T47D (cell line): ENCODE measurements at places on chromosomes 11 and 22.

GRCh38 chr11:69274531-69275016 is 19.4 kb upstream of the MYEOV start:
- DNase-seq: peak; percentile 87

GRCh38 chr11:123212406-123212805 is 17.4 kb upstream of the CLMP start:
- DNase-seq: no peak

GRCh38 chr11:33942954-33943353 is 51.1 kb upstream of the LMO2 start:
- no peak for DNase-seq

- peak; percentile 65 for DNase-seq
These were observed 50.5 kb downstream of the RBX1 start for GRCh38 chr22:41001722-41002122.

DNA sequence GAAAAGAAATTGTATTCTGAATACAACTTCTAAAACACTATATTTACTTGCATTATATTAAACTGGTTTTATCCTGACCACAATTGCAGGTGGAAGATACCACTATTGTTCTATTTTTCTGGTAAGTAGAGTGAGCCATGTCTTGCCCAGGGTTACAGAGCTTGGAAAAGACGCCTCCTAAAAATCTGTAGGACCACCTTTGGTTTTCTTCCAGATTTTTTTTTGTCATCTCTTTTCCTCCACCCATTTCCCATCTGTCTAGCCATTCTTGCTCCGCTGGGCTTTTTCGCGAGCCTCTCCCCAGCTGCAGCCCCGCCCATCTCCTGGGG is 294 bp upstream of the MTMR3 start:
- no peak for DNase-seq

DNA sequence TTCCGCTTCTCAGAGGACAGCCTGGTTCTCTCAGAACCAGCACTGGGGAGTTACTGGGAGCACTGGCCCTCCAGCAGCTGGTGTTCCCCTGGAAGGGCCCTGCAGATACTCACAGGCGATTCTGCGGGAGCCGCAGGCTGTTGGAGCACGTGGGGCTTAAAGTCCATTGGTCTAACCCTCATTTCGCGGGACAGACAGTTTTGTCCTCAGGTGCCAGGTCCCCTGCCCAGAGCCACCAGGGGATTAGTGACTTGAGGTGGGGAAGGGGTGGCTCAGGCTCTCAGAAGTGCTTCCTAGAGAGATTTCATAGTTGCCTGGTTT is 53.9 kb downstream of the CACNA1I start:
- no peak for DNase-seq

DNA sequence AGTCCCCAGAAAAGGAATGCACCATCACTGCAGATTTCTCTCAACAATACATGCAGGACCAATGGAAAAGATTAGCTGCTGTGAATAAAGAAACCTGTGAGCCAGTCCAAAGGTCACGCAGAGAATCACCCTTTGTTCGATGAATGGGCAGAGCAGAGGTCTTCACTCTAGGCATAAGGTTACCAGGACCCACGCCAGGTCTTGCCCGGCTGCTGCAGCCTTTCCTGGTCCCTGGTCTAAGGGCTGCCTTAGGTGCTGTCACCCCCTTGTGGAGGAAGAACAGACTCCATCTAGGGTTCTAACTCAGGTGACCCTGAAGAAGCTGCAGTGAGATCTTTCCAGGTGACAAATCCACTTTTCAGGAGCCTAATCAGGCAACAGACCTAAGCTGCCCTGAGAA is 29.0 kb upstream of the NAP1L4 start:
- peak; percentile 71 for DNase-seq

DNA sequence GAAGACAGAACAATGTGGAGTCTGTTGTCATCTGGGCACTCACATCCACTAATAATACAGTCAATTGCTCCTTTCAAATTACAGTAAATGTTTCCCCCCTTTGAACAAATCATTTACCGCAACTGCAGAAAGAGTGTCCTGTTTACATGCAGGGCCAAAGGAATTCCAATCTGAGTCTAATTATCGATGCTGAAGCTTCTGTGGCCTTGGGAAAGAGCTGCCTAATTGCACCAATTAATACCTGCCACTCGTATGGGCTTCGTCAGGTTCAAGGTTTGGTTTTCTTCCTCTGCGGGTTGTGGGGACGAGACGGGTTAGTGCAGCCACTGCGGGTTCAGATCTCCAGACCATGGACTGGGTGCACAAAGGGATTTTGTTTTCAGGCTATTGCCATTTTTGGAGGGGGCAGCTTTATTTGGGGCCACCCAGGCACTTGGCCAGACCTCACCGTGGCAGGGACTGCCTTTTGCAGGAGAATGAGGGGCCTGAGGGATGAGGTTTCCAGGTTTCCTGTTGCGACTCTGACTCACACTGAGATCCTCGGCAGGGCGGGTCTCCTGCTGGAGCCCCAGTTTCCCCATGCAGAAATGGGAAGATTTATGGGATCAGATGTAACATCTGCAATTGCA is 147.6 kb downstream of the MIAT start:
- DNase-seq: no peak

DNA sequence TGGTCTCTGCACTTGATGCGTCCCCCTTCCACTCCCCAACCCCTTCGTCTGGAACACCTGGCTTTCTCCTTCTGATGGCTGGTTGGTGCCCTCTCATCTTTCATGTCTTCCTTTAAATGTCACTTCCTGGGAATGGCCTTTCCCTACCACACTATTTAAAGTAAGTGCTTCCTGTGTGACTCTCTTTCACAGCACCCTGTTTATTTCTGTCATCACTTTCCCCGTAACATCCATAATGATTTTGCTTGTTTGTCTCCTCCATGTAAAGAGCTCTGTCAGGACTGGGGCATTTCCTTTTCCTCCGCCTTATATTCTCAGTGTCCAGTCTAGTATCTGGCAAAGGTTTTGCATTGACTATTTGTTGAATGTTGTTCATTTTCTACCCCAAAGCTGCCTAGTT is 143.0 kb downstream of the DBX1 start:
- DNase-seq: no peak

DNA sequence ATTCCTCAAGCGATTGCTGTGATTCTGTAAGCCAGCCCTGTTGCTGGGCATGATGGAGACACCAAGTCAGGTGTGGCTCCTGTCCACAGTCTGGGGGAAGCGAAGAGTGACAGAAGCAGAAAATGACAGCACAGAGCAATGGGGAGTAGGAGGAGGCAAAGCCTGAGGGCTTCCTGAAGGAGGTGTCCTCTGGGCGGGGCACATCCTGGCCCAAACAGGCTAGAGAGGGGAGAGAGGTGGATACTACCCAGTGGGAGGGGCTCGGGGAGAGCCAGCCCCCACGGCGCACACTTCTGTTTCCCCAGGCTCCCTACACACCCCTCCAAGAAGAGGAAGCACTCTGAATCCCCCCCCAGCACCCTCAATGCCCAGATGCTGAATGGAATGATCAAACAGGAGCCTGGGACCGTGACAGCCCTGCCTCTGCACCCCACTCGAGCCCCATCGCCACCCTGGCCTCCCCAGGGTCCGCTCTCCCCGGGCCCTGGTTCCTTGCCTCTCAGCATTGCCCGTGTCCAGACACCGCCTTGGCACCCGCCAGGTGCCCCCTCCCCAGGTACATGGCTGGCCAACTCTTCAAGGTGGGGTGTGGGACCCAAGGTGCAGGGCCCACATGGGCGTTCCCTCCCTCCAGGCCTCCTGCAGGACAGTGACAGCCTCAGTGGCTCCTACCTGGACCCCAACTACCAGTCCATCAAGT is 18.9 kb downstream of the MYRF start:
- no peak for DNase-seq

GRCh38 chr22:25237503-25237902 is 18.1 kb downstream of the CRYBB2 start:
- DNase-seq: no peak

- DNase-seq: no peak
These were observed 62.6 kb downstream of the TBC1D22A start for GRCh38 chr22:46824980-46825544.

DNA sequence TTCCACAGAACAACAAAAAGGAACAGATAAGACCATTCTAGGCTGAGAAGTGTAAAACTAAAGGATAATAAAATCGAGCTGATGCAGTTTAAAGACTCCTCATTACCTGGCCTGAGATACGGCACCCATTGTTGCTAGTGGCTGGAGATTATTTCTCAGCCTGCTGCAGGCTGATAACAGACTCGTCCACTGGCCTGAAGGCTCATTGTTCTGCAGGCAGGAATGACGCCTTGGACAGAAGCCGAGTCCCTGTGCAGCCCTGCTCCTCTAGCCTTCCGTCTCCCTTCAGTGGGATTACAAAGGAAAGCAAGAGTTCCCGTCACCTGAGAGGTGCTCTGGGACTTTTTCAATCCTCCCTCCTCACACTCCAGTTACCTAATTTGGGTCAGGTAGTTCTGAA is 1065.3 kb downstream of the OPCML start:
- no peak for DNase-seq

GRCh38 chr11:71485466-71485865 is 32.5 kb downstream of the NADSYN1 start:
- no peak for DNase-seq

DNA sequence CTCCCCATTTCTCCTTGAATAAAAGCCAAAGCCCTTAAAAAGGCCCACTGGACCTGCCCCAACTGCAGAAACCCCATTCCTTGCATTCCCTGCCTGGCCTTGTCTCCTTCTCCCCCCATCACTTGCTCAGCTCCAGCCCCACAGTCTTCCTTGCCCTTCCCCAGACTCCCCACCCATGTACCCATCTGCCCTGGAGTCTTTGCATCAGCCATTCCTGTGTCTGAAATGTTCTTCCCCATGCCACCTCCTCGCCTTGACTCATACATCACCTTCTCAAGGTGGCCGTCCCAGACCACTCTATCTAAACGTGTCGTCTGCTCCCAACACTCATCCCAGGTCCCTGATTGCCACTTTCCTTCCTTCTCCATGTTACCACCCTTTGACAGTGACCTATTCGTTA is 77.4 kb upstream of the SHANK2 start:
- no peak for DNase-seq

- DNase-seq: no peak
These were observed 16.6 kb downstream of the OSBP start for GRCh38 chr11:59598961-59599360.

GRCh38 chr11:121365304-121365703 is 72.7 kb downstream of the SC5D start:
- DNase-seq: no peak

GRCh38 chr11:13268791-13269190 is 8.8 kb upstream of the BMAL1 start:
- DNase-seq: no peak

DNA sequence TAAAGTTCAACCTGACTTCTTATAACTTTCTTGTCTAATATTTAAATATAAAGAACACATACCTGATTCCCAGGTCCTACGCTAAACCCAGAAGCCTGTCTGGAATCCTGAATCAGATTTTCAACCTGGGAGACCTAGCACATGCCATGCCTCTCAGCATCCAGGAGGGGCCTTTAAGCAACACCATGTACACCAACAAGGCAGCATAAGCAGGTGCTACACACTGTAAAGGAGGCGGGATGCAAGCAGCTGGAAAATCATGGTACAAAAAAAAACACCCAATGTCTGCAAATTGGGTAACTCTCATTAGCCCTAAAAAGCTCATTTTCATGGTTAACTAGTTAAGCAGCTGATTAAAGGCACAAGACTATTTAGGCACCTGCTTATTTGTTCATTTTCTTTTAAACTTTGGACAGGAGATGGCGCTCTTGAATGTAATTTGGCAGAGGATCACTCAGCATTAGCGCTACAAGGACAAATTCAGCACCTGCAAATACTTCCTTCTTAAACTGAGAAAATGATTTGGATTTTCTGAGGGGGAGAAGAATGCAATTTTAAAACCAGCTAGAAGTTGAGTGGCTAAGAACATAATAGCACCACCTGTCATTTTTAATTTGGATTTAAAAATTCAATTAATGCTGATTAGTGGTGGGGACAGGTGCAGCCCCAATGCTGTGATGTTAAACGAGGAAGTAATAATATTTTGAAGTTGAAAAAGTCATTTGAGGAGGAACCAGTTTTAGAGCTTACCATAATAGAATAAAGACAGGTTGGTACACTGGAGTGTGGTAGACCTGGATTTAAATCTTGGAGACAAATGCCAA is 104.0 kb downstream of the FAR1 start:
- no peak for DNase-seq

- DNase-seq: no peak
These were observed 709.4 kb upstream of the KIRREL3 start for GRCh38 chr11:127709960-127710359.

GRCh38 chr22:29310065-29310862 is 3.8 kb downstream of the GAS2L1 start:
- no peak for DNase-seq

- DNase-seq: no peak
These were observed 34.2 kb upstream of the BIRC3 start for GRCh38 chr11:102283116-102283485.

DNA sequence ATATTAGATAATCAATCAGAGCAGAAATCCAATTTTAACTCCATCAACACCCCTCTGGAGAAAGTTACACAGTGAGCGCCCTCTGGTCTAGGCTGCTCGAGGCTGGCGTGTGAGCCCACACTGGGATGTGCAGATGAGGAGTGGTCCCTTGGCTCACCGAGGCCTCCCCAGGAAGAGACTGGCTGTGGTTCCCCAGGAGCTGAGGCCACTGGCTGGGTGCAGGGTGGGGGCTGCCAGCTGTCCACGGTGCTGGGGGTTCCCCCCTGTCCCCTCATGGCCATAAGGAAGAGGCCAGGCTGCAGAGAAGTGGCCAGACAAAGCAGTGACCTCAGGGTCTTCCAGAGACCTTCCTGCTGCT is 750.7 kb downstream of the BRD1 start:
- DNase-seq: no peak

GRCh38 chr11:64745189-64745520 is 1.2 kb upstream of the RASGRP2 start:
- DNase-seq: no peak

GRCh38 chr11:6737872-6738466 is 33.8 kb downstream of the OR2AG2 start:
- peak; percentile 67 for DNase-seq
